ENCODE measurements at places on chromosomes 1 and 21.

GRCh38 chr1:243882276-243882675 lies 32.2 kb upstream of the AKT3 start:
- DNase-seq: no peak

- DNase-seq: no peak
Observed at GRCh38 chr1:67921725-67922489, 88.6 kb upstream of the GNG12 start.

- DNase-seq: peak; percentile 86
Observed at GRCh38 chr21:35051287-35051818, 2.3 kb upstream of the RUNX1 start.

DNA sequence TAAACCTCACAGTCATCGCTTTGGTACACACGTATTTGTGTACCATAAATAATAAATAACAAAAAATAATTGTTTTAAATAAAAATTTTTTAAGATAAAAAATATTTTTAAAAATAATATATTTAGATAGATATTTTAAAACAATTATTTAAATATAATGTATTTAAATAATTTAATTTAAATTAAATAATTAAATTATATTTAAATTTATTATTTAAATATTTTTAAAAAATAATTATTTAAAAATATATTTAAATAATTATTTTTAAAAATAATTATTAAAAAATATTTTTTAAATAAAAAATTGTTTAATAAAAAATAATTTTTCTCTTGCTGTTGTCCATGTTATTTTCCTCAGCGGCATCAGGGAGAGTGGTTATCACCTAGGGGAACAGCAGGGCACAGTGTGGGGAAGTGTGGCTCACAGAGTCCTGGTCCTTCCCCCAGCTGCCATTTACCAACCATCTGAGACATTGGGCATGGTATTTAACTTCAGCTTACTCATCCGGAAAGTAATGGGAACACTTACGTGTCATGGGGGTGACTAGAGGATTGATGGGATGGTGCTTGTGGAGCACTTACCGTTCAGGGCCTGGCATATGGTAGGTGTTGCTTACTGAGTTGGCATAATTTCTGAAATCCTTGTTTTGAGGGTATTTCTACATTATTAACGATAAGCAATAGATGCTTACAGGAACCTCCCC lies 92.9 kb upstream of the TSPAN2 start:
- DNase-seq: no peak

- no peak for DNase-seq
Observed at GRCh38 chr1:193335806-193336428, 149.5 kb upstream of the B3GALT2 start.

DNA sequence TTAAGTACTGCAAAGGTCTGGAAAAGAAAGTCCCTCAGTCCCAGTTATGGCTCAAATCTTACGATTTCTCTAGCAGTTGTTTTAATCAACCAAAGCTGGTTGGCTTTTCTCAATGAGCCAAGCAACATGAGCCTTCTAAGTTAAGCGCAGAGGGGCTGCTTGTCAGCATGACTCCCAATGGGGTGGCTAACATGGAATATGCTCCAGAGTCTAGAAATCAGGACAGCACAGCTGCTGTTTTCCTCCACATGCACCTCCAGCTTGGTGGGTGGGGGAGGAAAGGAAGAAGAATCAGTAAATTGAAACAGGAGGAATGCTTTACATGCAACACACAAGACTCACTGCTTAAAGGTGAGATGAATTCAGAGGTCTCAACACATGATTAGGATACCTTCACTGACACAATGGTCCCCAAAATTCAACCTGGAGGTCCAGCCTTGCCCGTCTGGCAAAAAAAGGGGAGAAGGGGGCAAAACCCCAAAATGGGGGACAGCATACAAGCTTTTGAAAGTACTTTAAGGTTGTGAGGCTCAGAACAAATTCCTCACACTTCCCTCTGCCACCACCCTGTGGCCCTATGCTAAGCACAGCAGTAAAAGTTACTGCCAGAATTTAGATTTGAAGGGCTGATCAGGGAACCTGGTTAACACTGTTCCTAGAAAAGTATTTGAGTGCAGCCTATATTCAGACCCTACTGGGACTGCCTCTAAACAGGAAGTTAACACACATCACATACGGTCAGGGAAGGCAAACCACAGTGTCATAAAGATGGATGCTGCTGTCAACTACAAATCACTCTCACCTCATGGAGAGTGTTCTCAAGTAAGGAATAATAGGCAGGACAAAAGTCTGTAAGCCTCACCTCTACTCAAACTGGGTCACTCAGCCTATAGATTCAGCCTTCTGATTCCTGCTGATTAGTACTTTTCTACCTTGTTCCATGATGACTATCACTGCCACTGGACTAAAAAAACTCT lies 2.6 kb downstream of the GATAD2B start:
- peak; percentile 41 for DNase-seq

DNA sequence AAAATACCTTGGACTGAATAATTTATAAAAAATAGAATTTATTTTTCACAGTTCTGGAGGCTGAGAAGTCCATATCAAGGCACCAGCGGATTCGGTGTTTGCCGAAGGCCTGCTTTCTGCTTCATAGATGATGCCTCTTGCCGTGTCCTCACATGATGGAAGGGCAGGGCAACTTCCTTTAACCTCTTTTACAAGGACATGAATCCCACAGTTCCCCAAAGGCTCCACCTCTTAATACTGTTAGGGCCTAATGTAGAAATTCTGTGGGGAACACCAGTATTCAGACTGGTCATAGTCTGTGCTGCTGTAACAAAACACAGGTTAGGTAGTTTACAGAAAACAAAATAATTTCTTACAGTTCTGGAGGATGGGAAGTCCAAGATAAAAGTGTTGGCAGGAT lies 25.9 kb downstream of the DYRK1A start:
- no peak for DNase-seq

All from activated CD4-positive, alpha-beta T cell treated with anti-CD3 and anti-CD28 coated beads, Interleukin-2, amount 10 ng/mL, durations not matched to agents 7 days and 5 days (primary cell).